ENCODE measurements at places on chromosomes 4 and X.

GRCh38 chrX:102720237-102721168, at the start of gene GPRASP3:
GPRASP3 (plus strand) TSS chrX:102720743; CDS start chrX:102748996, 28,253 bp downstream.
- no peak for DNase-seq

DNA sequence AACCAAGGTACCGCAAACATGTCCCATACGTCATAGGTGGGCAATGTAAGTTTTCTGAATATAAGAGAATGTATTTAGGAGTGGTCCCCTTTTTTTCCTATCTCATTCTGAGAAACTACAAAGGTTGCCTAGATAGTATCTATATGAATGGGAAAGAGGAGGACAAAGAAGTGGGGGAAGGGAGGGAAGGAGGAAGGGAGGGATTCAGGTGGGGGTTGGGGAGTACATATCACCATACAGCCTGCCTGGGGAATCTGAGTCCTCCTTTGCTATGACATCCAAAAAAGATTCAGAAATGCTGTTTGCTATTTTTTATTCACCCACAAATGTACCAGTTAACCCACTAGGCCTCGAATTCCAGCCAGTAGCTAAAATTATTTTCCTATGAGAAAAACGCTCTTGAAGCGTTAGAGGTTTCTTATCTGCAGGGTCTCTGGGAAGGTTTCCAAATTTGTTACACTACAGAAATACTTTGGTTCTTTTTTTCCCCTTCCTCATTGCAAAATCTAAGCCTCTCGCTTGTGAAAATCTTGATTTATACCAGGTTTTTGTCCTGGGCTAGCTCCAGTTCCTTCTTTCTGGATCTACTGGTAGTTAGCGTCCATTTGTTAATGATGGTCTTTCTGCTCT, 212.9 kb downstream of the NSUN7 start:
- no peak for DNase-seq

- no peak for DNase-seq
Observed at GRCh38 chr4:93983140-93983539, 154.6 kb downstream of the ATOH1 start.

GRCh38 chr4:70518716-70519115, 347 bp downstream of the AMTN start:
- no peak for DNase-seq

DNA sequence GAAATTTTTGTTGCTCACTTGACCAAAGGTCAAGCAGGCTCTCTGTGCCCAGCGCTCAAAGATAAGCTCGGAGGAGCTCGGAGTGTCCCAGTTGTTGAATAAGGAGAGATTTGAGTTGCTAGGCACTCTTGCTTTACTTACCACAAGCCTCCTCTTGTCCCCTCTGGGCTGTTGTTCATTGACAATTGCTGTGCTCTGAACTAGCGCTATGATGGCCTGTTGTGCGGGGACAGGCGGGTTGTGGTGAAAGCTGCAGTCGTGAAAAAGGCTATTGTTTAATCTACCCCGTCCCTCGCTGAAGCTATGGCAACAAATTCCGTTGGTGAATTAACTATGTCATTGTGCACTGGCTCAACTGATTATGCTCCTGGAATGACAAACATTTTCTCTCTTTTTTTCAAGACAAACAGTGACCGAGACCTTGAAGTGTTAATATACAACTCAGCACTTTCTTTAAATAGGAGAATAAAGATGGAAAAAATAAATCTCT, 21.0 kb upstream of the POLA1 start:
- DNase-seq, result no peak

DNA sequence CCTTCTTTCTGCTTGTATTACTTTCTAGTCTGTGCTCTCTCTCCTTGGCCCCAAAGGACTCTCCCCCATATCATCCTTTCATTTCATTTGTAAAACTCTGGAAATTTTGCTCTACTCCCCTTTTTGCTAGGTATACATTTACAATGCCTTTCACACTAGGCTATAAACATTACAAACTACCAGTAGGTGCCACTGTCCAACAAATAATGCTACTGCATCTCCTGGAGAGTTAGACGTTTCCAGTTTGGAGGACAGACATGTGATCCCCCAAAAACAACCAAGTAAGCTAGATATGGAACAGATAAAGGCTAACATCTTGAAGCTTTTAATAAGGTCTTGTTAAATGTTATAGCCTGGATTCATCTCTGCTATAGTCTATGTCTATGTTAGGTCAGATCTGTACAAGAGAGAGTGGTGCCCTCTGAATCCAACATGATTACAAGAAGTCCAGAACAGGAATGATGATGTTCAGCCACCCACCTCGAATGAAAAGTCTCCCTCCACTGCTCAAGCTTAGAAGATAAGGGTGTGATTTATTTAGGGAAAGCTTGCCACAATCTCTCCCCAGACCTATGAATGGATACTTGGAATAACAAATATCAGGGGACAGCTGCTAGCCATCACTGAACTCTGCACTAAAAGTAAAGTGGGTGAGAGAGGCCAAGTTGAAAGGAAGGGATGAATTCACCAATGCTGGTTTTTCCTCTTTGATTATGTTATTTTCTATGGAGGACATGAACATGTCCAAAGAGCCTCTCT, 14.3 kb downstream of the CBR4 start:
- no peak for DNase-seq
